ENCODE measurements at places on chromosomes 2 and 18.

DNA sequence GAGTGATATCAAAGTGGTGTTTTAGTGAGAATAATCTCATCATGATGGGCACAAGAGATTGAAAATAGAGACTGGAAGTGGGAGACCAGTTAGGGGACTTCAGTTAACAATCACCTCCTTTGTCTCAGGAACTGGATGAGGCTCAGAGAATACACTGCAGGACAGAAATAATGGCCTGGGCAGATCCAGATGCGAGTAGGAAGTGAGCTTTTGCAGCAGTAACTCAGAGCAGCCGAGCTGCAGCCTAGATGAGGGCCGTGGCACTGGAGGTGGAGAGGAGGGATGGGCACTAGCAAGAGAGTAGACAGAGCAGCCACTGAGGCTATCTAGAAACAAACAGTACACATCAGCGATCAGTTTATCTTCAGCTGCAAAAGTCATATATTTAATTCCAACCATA is 48.6 kb downstream of the CYB5A start:
- no peak for DNase-seq

GRCh38 chr2:128808462-128809258 is 490.0 kb upstream of the HS6ST1 start:
- no peak for DNase-seq

GRCh38 chr18:44937960-44938719 is 257.5 kb downstream of the SETBP1 start:
- DNase-seq: no peak

GRCh38 chr2:240503375-240503774 is 54.4 kb downstream of the ANKMY1 start:
- no peak for DNase-seq

DNA sequence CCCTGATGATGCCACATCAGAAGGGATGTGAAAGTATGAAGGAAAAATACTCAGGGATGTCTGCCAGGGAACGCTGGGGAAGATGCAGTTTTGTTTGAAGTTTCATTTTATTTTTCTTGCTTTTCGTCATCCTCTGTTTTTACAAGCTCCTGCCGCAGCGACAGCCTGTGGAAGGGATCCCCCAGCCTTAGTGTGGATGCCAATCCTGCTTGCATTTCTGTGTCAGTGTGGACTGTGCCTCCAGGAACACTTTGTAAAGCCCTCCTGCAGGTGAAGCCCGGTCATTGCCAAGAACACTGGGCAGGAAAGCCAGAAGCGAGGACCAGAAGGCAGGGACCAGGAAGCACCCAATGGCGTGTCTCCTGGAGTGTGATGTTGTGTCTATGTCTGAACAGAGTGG is 234.3 kb downstream of the SEPTIN10 start:
- DNase-seq: no peak

GRCh38 chr2:6694555-6694954 is 171.2 kb downstream of the CMPK2 start:
- DNase-seq: no peak

DNA sequence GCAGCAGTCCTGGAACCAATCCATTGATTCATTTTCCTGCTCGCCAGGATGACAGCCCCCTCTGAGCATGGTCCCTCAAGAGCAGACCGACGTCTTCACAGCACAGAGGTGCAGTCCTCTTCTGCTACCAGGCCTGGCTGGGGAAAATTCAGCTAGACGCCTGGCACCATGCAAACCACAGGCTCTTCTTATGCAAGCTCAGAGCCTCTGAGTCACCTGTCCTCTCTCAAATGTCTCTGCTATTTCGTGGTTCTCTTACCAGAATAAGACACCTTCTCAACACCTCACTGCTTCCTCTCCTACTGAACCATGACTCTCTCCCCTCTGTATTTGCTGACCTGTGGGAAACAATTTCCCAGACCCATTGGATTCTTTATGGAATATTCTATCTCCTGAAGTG is 79.8 kb upstream of the CYRIA start:
- DNase-seq: no peak
